T-helper 17 cell (primary cell): ENCODE measurements at places on chromosomes 12 and 14.

DNA sequence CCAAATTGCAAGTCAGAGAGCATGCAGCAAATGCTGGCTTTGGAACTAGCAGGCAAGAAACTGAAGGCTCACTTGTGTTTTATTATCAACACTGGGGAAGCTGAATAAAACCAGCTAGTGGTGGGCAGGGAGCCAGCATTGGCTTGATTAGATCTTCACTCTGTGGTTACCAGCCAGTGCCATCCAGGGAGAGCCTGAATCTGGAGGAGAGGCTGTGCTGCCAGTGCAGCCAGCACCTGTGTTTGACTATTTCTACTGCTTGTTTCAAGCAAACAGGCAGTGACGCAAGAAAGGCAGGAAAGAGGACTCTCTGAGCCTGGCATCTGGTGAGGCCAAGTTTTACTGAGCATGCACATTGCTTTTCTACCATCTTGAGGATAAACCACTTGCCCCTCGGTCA, 247.0 kb downstream of the PHLDA1 start:
- peaks cover 19% of the 10 kb centered on the region for H3K27me3 ChIP-seq
- H3K4me3 ChIP-seq, result no peak overlapping the region
- peaks cover 7% of the 10 kb centered on the region for H3K4me1 ChIP-seq
- no peak overlapping the region for H3K27ac ChIP-seq

GRCh38 chr12:77510985-77511384, 319.7 kb upstream of the NAV3 start:
- H3K27me3 ChIP-seq, result no peaks in the 10 kb centered on the region
- no peak overlapping the region for H3K27ac ChIP-seq
- H3K4me1 ChIP-seq, result no peaks in the 10 kb centered on the region
- DNase-seq, result no peak

DNA sequence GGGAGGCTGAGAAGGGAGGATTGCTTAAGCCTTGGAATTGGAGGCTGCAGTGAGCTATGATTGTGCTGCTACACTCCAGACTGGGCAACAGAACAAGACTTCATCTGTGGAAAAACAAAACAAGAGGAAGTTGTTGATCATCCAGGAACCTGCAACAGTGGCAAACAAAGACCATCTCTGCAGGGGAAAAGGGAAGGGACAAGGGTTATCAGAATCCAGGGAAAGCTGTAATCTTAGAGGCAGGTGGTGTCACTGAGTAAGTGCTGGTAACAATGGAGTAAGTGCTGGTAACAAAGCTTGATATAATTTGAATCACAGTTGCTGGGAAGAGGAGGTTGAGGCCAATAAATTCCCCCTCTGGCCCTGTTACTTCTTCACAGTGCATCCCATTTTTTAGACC, 27.5 kb upstream of the DCN start:
- no peaks in the 10 kb centered on the region for H3K27me3 ChIP-seq
- no peak overlapping the region for H3K4me3 ChIP-seq
- H3K36me3 ChIP-seq, result no peaks in the 10 kb centered on the region
- no peaks in the 10 kb centered on the region for H3K4me1 ChIP-seq
- no peak for DNase-seq

DNA sequence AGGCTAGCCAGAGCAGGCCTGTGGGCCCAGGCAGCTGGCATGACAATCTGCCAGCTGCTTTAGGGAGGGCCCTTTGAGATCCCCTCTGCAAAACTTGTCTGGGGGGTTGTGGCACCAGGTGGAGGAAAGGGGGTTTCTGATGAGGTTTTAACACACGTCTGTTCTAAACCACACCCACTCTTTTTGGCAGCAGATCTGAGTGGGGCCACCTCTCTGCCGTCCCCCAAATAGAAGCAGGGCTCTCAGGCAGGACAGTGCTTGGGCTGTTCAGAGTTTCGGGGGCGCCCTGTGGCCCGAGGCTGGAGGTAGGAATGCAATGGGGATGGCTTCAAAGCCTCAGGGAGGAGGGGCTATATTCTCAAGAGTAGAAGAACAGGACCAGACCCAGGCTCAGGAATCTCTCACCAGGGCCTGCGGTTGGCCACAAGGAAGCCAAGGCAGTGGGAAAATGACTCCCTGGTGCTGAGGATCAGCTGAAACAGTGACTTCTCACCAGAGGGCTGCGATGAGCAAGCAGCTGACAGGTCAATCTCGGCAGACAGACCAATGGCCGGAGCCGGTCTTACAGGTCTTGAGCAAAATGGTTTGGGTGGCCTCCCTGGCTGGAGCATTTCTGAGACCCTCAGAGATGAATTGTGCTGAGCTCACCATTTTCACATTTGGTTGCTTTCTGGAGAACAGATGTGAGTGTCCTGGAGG, 1.5 kb upstream of the KRT5 start:
- peaks cover 36% of the 10 kb centered on the region for H3K27me3 ChIP-seq
- no peaks in the 10 kb centered on the region for H3K36me3 ChIP-seq
- DNase-seq, result no peak
- H3K27ac ChIP-seq, result no peak overlapping the region
- peaks cover under 1% of the 10 kb centered on the region for H3K4me1 ChIP-seq

DNA sequence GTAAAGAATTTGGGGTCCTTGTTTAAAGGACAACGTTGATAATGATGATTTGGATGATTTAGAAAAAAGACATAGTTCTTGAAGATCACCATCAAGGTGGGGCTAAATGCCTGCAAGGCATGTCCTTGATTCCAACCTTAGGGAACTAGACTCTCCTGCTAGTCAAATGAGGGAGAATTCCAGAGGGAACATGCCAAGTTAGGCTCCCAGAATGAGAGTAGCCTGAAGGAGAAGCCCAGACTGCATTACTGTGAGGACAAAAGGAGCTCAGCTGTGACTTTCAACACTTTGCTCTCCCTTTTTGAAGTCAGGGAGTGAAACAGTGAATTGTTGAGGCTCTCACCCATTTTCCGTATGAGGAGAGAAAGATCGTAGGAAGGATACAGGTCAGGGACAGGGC, 95.2 kb upstream of the TBX3 start:
- no peaks in the 10 kb centered on the region for H3K27me3 ChIP-seq
- no peak overlapping the region for H3K4me3 ChIP-seq
- DNase-seq, result no peak
- H3K4me1 ChIP-seq, result no peaks in the 10 kb centered on the region

DNA sequence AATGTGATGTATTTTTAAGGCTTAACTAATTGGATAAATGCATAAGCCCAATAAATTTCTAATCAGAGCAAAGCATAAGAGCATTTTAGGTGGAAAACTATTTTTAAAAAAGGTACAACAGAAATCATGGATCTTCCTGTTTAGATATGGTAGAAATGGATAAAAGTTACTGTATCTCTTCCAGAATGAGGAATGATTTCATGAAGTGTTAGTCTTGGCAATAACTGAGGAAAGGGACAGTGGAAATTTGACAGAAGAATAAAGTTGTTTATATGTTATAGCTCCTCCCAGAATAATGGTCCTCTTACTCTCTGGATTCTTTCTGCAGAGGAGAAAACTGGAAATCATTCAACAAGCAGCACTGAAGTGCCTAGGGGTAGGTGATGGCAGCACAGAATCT, 32.4 kb upstream of the BMAL2 start:
- H3K4me1 ChIP-seq, result peaks cover 15% of the 10 kb centered on the region
- peak overlapping the region; percentile 89 for H3K27ac ChIP-seq
- H3K36me3 ChIP-seq, result peaks cover 8% of the 10 kb centered on the region
- H3K4me3 ChIP-seq, result no peak overlapping the region
- H3K27me3 ChIP-seq, result no peaks in the 10 kb centered on the region

DNA sequence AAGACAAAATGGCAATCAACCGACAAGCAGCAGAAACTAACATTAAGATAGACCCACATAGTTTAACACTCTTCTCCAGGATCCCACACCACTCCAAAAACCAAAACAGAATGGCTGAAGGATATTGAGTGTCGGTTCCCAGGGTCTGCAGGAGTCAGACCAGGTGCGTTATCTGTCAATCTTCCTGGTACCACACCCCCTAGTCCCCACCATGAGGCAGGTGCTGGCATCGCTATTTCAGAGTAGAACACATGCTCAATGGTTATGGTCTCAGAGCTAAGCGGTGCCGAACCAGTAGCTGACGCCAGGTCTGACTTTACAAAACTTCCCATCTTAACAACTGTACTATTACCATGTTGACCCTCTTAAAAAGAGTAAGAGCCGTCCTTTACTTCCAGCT, 10.2 kb downstream of the STX2 start:
- DNase-seq, result no peak
- peak overlapping the region; percentile 27 for H3K27ac ChIP-seq
- H3K36me3 ChIP-seq, result no peaks in the 10 kb centered on the region
- no peaks in the 10 kb centered on the region for H3K27me3 ChIP-seq
- H3K4me1 ChIP-seq, result peaks cover 34% of the 10 kb centered on the region
- no peak overlapping the region for H3K4me3 ChIP-seq

GRCh38 chr14:75851574-75851866, 130.3 kb downstream of the TGFB3 start:
- H3K4me3 ChIP-seq, result no peak overlapping the region
- H3K36me3 ChIP-seq, result peaks cover 4% of the 10 kb centered on the region
- no peak for DNase-seq

DNA sequence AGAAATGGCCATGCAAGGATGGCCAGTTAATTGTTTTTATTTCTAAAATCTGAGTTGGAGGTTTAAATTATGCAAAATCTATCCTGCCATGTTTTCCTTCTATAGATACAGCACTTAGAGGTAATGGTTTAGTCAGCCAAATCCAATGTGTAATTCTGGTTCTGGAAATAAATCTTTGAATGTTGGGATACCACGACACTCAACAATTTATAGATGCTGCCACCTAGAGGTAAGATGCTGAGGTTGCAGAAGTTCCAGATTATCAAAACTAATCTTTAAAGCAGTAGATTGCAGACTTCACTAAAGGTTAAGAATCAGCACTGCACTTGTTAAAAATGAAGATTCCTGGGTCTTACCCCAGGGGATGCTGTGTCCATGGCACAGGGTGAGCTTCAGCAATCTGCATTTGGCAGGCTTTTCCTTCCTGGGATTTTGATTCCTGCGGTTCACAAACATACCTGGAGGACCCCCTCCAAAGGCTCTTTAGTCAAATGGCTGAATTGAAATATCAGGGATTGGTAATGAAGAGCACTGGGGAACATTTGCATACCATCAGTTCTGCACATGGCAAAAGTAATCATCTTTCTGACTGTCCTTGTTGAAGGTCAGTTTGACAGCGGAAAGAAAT, 53.4 kb upstream of the ANO4 start:
- no peak for DNase-seq
- no peaks in the 10 kb centered on the region for H3K4me1 ChIP-seq
- no peak overlapping the region for H3K4me3 ChIP-seq
- H3K36me3 ChIP-seq, result peaks cover 2% of the 10 kb centered on the region
- H3K27me3 ChIP-seq, result peaks cover 24% of the 10 kb centered on the region
- no peak overlapping the region for H3K27ac ChIP-seq

DNA sequence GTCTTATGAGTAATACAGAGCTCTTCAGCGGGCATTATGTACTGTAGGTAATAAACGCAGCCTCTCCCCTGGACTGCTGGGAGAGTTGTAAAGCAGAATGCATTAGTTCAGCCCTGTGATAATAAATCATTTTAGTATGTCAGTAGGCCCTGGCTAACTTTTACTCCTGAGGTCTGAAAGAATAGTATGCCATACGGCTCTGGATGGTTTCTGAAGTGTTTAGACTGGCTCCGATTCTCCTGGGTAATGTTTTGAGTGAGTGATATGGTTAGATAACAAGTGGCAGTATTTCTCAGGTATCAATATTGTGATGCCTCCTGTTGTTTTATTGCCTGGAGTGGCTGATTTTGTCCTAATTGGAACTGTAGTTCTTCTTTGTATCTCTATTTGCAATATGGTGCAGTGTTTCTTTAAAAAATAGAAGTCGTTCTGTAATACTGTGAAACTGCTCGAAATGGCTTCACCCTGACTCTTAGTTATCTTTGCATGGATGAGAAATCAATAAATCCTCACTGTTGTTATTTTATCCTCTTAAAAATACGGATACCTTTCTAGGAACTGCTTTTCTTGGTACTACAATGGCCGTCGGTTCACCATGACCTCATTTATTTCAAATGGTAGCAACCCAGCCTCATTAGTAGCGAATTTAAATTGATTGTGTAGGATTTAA, 100.2 kb downstream of the PDZRN4 start:
- H3K4me3 ChIP-seq, result no peak overlapping the region
- H3K4me1 ChIP-seq, result no peaks in the 10 kb centered on the region
- no peak for DNase-seq
- H3K36me3 ChIP-seq, result no peaks in the 10 kb centered on the region
- H3K27ac ChIP-seq, result no peak overlapping the region

DNA sequence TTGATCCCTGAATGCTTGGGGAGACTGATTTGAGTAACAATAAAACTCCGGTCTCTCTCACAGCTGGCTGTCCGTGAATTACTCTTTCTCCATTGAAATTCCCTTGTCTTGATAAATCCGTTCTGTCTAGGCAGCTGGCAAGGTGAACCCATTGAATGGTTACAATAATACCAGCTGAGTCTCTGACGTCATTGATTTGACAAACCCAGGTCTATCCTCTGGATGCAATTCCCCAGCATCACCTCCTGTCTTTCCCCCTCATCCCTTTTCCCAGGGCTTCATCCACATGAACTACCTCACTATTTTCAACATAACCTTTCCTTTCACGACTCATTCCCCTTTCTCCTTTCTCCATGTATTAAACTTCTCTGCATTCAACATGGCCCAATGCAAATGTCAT, 98.7 kb upstream of the TMEM132C start:
- H3K27ac ChIP-seq, result no peak overlapping the region
- no peaks in the 10 kb centered on the region for H3K27me3 ChIP-seq
- H3K4me3 ChIP-seq, result no peak overlapping the region
- no peak for DNase-seq
- H3K36me3 ChIP-seq, result no peaks in the 10 kb centered on the region

- H3K4me1 ChIP-seq, result peaks cover 2% of the 10 kb centered on the region
- no peaks in the 10 kb centered on the region for H3K36me3 ChIP-seq
- no peak for DNase-seq
- no peak overlapping the region for H3K27ac ChIP-seq
- H3K4me3 ChIP-seq, result no peak overlapping the region
Observed at GRCh38 chr14:100874411-100875091, 29.0 kb downstream of the RTL1 start.

DNA sequence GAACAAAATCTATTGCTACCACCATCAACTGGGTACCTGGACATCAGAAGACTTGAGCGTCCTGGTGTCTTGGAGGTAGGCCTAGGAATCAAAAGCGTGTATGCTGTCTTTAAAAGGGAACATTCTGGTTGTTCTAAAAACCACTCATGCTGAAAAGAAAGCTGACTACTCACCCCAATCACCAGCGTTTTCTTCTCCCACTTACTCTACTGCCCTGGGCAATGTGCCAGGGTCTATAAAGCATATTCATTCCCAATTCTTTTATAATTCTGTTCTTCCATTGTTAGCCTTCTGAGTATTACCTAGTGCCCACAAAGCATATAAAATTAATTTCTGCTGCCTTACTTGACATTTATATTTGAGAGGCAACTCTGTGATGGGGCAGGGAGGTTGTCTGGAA, 133.4 kb downstream of the KCNA5 start:
- no peaks in the 10 kb centered on the region for H3K36me3 ChIP-seq

- H3K36me3 ChIP-seq, result no peaks in the 10 kb centered on the region
- H3K4me3 ChIP-seq, result no peak overlapping the region
- H3K27me3 ChIP-seq, result no peaks in the 10 kb centered on the region
- no peak overlapping the region for H3K27ac ChIP-seq
Observed at GRCh38 chr14:72643317-72643801, 250.5 kb downstream of the DPF3 start.
